Stimulated activated CD8-positive, alpha-beta memory T cell treated with anti-CD3 and anti-CD28 coated beads, Interleukin-4, amount 100 ng/mL, for 4 hours (primary cell): ENCODE measurements at places on chromosomes 12 and 14.

DNA sequence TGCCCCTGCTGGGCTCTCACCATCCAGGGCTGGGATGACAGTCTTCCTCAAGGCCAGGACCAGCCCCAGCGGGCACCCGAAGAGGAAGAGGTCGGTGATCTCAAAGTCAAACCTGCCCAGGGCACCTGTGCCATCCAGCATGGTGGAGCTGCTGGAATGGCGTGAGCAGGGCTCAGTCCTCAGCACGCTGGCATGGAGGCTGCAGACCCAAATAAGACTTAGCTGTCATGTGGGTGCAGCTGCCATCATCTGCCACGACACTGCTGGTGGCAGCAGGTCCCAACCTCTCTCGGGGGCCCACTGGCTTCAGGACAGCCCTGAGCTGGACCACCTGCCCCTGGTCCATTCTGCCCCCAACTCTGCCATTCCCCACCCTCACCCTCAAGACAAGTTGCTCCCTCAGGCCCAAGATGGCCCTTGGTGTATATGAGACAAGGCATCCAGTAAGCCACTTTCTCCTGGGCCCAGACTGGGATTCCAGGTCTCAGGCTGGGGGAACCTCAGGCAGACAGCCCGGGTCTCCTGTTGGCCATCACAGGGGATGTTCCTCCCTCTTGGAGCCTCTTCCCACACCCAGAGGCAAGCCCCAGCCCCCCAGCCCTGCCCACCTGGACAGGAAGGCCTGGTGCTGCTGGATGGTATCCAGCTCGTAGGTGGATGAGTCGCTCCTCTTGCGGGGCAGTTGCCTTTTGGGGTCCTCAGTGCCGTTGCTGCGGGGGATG, 14.5 kb downstream of the ARL6IP4 start:
- DNase-seq = no peak

DNA sequence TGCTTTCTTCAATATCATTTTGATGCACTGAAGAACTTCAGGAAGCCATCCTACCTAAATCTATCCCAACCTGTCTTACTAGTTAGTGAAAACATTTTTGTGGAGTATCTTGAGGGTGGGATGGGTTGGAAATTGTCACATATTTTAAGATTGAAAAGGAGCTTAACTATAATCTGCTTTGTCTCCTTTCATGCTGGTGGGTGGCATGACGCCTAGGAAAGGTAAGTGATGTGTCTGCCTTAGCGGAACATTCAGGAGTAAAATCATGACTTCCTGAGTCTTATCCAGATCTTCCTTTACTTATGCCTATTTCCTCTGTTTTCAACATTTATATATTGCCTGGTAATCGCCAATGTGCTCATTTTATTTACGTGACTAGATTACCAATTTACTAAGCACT, 74.1 kb downstream of the FLRT2 start:
- no peak for DNase-seq

DNA sequence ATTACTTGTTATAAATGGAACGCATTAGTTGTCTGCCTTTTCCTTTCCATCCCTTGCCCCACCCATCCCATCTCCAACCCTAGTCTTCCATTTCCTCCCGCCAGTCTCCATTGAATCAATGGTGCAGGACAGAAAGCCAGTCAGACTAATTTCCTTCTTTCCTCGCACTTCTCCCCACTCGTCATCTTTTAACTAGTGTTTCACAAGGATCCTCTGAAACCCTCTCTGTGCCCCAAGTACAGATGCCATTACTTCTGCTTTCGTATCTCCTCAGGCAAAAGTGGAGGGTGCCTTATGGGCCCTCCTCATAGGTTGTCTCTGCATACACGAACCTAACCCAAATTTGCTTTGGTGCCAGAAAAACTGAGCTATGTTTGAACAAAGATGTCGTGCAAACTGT, 4.2 kb downstream of the DAZAP2 start:
- DNase-seq = no peak

- no peak for DNase-seq
Measured at GRCh38 chr14:23339506-23340268, 13.0 kb downstream of the SLC22A17 start.

DNA sequence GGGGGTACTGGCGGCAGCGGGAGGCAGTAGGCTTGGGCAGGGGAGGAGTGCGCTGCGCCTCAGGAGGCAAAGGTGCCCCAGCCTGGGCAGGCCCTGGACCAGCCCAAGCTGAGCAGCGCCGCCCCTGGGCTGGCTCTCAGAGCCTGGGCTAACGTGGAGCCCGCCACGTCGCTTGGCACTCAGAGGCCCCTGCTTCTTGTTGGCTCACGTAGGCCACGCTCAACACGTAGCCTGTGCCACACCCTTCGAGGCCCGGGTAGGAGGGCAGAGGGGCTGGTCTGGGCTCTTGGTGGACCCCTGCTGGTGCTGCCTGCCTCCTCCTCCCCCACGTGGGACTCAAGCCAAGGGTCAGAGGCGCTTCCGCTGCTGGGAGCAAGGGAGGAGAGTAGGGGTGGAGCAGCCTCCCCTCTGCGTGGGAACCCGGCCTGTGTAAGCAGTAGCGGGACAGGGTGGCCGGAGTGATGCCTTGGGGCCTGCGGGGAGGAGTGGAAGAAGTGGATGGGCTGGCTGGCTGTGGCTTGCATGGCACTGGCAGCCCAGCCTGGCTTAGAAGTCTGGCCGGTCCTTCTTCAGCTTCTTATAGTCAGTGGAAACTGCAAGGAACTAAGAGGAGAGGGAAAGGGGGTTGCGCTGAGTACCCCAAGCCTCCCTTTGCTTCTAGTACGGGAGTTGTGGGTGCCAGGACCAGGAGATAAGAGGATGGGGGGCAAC, 5.7 kb downstream of the SHMT2 start:
- no peak for DNase-seq

DNA sequence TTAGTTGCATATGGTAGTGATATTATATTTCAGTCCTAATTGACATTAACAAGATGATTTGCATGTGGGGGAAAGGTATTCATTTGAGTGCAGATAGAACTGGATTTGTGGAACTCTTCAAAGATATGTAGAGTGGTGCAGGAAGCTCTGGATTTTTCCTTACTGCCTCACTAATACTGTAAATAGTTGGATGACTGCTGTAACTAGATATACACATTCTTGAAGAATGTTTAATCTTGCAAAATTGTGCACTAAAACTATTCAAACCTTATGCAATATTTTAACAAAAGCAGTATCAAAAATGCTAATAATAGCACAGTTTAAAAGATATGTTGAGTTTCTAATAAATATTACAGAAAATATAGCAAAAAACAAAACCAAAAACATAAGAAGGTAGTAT, 43.1 kb upstream of the ATF7IP start:
- DNase-seq = no peak

DNA sequence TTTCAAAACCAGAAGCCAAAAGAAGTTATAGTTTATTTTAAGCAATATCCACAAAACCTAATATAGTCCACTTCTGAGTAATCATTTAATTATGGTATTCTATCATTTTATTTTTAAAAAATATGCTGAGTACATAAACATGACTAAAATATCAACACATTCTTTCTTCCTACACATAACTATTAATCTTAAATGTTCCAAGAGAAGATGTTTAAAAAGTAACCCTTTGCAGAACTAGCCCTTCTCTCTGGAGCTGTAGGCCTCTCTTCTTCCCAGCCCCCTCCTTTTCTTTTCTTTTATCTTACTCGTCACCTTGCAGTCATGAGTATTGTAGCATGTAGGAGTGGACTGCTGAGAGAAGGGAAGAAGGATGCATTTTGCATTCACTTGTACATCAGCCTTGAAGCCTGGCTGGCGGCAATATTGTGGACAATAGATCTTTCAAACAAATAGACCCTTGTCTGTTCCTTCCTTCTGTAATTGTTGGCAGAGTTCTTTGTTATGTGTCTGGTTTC, 941.9 kb downstream of the NRXN3 start:
- no peak for DNase-seq

GRCh38 chr12:79997096-79997791, 62.3 kb upstream of the PPP1R12A start:
- DNase-seq = no peak

- no peak for DNase-seq
Measured at GRCh38 chr12:54661048-54661447, 12.9 kb upstream of the DCD start.

GRCh38 chr12:3533703-3534386, 42.8 kb downstream of the PRMT8 start:
- DNase-seq = no peak

DNA sequence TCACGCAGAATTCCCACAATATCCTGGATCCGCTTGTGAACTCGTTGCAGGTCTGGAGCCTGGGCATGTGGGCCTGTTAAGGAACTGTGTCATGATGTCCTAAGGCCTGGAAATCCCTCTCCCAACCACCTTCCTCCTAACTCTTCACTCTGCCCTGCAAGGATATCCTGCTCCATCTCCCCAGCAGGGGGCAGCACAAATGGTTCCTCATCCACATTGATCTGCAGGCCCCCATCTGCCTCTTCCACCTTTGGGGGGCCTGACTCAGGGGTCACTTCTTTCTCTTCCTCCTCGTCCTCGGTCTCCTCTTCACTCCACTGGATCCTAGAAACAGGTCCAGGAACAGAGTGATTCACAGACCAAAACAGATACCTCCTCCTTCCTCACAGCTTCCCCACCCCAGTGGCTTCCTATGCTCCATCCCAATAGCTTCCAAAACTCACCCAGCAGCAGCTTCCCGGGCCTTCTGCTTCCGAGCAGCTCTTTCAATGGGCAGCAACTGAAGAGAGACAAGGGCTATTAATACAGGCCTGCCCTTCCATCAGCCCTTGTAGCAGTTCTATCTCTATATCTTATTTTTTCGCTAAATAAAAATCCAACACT, 4.5 kb downstream of the NOP2 start:
- DNase-seq = peak; percentile 56

- no peak for DNase-seq
Measured at GRCh38 chr12:49375406-49375805, 8.1 kb downstream of the SPATS2 start.

DNA sequence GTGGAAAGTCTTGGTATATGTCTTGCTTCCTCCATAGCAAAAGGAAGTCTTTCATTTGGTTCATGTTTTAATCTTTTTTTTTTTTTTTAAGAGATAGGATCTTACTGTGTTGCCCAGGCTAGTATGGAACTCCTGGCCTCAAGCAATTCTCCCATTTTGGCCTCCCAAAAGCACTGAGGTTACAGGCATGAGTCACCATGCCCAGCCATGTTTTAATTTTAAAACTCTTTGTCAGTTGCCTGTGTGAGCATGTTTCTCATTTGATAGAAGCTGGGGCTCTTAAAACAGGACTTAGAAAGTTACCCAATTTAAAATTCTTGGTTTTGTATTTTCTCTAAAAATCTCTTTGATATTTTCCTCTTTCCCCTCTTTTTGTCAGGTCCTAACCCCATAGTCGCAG, 45.0 kb upstream of the REP15 start:
- no peak for DNase-seq

DNA sequence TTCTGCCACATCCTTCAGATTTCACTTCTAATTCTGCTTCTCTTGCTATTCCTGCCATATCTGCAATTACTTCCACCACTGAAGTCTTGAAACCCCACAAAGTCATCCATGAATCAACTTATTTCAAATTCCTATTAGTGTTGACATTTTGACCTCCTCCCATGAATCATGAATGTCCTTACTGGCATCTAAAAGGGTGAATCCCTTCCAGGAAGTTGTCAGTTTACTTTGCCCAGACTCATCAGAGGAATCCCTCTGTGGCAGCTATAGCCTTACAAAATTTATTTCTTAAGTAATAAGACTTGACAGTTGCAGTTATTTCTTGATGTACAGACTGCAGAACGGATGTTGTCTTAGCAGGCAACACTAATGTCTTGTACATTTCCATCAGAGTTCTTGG, 162.9 kb downstream of the PCNX1 start:
- no peak for DNase-seq

- no peak for DNase-seq
Measured at GRCh38 chr12:38662829-38663228, 242.6 kb downstream of the CPNE8 start.

- DNase-seq = no peak
Measured at GRCh38 chr14:100192250-100192671, 32.8 kb upstream of the DEGS2 start.

GRCh38 chr12:47819138-47819895, 386 bp downstream of the HDAC7 start:
- no peak for DNase-seq

DNA sequence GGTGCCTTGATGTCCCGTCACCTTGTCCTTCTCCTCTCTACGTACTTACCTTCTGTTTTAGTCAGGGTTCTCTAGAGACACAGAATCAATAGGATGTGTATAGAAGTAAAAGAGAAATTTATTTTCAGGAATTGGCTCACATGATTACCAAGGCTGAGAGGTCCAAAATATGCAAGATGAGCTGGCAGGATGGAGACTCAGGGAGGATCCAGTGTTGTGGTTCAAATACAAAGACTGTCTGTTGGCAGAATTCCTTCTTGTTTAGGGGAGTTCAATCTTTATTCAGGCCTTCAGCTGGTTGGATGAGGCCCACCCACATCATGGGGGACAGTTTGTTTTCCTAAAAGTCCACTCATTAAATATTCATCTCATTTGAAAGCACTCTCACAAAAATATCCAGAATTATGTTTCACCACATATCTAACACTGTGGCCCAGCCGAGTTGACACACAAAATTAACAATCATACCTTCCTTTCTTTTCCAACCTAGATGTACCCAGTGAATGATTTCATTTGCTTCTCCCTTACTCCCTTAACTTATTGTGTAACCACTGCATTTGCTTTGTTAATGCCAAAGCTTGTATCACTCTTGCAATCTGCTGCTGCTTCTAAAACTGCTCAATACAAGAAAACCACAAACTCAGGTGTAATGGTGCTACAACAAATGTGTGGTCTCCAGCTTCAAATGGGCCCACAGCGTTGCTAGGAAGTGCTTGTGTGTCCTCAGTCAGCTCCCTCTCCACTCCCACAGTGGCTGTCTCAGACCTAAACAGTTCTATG, 195.4 kb upstream of the ARHGAP5 start:
- no peak for DNase-seq

- no peak for DNase-seq
Measured at GRCh38 chr12:119319638-119320037, 14.9 kb upstream of the CCDC60 start.
